ENCODE measurements at places on chromosomes 6 and 20. TPM values are rescaled to one million over a fixed set of nuclear protein-coding genes. Genes with fewer than 3 reads are reported as not detected.

The DLL1 gene
- total RNA-seq: 1.8 TPM

DNA sequence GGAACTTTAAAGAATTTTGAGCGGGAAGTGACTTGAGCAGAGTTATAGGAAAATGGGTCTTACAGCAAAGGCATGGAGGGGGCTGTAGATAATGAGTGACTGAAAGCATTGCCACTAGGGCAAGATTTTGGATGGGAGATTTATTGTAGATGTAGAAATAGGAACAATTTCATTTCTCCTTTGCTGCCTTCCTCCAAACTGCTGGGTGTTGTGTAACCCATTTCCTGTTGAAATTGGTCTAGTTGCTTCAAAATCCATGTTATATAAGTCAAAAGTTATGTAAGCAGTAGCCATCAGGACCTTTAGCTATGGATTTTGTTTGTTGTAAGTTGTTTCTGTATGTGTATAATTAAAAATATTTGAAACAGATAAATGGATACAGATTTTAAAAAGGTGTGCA is 11.1 kb downstream of the YWHAB start:
- H3K4me3 ChIP-seq: no peak overlapping the region
- H3K36me3 ChIP-seq: peaks cover 1% of the 10 kb centered on the region
- H3K27ac ChIP-seq: peak overlapping the region; percentile 29
- H3K4me1 ChIP-seq: peaks cover 6% of the 10 kb centered on the region

DNA sequence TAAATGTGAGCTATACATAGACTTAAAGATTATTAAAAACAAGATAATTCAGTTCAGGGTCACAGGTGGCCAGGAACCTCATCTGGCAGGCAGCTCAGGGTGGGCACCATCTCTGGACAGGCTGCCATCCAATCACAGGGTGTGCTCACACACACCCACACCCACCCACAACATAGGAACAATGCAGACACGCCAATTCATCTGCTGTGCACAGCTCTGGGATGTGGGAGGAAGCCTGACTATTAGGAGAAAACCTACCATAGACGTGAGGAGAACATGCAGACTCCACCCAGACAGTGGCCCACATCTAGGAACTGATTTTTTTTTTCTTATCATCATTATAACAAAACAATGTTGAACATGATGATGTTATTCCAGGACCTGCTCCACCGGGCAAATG is 286.7 kb downstream of the PRL start:
- no peaks in the 10 kb centered on the region for H3K27me3 ChIP-seq
- H3K27ac ChIP-seq: no peak overlapping the region

DNA sequence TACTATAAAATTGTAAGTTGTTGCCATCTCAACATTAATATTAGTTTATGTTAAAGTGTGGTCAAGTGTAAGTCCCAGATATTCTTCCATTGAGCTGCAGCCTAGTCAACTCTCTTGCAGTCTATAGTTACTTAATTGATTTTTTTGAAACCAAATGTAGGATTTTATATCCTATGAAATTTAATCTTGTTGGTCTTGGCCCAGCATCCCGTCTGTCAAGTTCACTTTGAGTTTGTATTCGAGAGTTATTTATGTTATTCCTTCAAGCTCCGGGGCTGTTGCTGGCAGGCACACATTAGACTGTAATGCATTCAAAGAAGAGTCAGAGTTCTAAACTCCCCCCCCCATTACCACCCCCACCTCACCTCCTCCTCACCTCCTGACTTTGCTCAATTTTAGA is 71.0 kb upstream of the SPACA1 start:
- no peak overlapping the region for H3K27ac ChIP-seq
- no peaks in the 10 kb centered on the region for H3K27me3 ChIP-seq
- H3K36me3 ChIP-seq: no peaks in the 10 kb centered on the region

DNA sequence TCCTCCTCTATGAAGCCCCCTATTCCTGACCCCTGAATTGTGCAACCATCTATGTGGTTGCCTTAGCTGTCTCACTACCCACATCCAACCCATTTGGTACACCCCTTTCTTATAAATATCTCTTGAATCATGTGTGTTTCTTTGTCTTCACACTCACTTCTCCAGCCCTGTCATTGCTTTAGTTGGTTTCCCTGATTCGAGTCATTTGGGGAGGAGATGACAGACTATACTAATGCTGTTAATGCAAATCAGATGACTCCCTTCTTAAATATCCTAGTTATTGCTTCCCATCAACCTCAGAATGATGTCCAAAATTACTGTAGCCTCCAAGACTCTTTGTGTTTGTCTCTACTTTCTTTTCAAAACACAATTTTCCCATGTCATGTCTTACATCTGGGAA is 23.0 kb downstream of the SLC35D3 start:
- H3K4me3 ChIP-seq: no peak overlapping the region
- no peaks in the 10 kb centered on the region for H3K27me3 ChIP-seq
- DNase-seq: no peak
- no peaks in the 10 kb centered on the region for H3K4me1 ChIP-seq
- no peak overlapping the region for H3K27ac ChIP-seq

DNA sequence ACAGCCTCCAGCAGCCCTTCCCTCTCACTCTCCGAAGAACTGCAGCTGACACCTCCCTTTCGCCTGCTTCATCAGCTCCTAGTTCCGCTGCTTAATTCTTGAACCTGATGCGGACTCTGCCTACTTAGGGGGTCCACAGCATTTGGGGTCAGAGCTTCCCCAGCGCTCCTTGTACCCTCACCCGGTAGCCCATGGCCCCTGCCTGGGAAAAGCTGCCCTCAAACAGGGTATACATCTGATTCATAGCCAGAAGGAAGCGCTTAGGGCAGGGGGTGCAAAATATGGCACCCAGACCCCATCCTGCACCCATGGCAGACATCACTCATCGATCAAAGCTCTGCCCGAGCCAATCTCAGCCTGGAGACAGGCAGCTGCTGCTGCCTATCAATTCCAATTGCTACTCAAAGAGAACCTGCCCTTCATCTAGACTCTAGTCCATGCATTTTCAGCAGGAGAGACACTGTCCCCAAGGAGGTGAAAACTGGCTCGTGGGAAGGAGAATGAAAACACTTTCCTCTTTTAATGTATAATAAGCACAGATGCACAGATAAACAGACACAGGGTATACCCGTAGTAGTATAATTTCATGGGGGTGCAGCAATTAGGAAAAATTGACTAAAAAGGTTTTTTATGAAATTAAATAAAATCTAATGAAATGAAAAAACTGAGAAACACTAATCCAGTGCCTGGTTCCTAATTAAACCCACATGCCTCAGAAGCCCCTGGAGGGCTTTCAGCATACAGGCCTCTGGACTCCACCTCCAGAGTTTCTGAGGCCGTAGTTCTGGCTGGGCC is 194.8 kb downstream of the PREX1 start:
- H3K36me3 ChIP-seq: no peaks in the 10 kb centered on the region
- no peak for DNase-seq
- H3K27ac ChIP-seq: no peak overlapping the region
- H3K4me3 ChIP-seq: no peak overlapping the region
- no peaks in the 10 kb centered on the region for H3K4me1 ChIP-seq

DNA sequence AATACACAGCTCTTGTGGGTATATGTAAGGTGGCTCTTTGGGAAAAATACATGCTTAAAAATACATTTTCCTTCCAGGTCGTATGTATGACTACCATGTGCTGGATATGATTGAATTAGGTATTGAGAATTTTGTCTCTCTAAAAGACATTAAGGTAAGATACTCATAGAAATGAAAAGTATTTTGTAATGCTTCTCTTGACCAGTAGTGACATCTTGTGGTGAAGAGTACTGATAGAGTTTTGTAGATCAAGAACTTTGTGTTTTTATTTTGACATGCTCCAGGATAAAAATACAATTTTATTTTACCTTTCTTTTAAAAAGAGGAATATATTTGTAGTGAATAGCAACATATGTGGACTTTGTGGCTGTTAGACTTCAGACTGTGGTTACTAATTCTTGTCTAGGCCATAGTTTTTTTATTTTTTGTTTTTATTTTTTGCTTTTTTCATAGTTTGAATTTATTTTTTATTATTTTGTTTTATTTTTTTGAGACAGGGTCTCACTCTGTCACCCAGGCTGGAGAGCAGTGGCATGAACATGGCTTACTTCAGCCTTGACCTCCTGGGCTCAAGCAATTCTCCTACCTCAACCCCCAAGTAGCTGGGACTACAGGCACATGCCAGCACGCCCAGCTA is 17.9 kb downstream of the RPF2 start:
- H3K27me3 ChIP-seq: no peaks in the 10 kb centered on the region
- H3K4me3 ChIP-seq: no peak overlapping the region
- no peak overlapping the region for H3K27ac ChIP-seq
- H3K4me1 ChIP-seq: peaks cover 3% of the 10 kb centered on the region

DNA sequence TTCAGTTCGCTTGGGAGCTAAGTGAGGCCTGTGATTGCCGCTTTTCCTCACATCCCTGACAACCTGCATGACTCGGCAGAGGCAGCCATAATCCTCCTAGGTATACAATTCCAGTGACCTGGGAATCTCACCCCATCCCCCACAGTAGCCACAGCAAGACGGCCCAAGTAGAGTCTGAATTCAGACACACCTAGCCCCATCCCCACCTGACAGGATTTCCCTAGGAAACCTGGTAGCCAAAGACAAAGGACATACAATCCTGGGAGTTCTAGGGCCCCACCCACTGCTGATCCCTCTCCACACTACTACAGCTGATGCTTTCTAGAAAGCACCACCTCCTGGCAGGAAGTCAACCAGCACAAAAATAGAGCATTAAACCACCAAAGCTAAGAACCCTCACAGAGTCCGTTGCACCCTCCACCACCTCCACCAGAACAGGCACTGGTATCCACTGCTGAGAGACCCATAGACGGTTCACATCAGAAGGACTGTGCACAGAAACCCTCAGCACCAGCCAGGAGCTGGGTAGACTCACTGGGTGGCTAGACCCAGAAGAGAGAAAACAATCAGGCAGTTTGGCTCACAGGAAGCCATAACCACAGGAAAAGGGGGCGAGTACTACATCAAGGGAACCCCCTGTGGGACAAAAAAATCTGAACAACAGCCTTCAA is 17.9 kb upstream of the RUNX2 start:
- no peak overlapping the region for H3K4me3 ChIP-seq
- no peaks in the 10 kb centered on the region for H3K27me3 ChIP-seq
- H3K4me1 ChIP-seq: no peaks in the 10 kb centered on the region
- no peaks in the 10 kb centered on the region for H3K36me3 ChIP-seq
- no peak for DNase-seq

DNA sequence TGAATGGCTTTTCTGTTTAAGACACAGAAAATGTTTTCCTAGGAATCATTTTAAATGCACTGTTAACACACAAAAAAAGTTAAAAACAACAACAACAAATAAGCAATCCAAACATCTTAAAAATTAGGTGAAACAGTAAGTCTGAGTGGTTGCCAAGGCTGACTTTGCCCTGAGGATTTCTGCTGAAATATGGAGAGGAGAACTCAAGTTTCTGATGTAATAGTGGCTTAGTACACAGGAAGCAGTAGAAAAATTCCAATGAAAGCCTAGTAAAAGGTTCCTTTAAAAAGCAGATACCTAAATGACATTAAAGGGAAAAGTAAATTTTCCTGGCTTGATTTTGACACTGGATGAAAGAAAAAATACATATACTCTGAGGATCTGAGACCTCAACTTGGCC is 184.2 kb downstream of the EPM2A start:
- H3K36me3 ChIP-seq: no peaks in the 10 kb centered on the region
- no peak overlapping the region for H3K27ac ChIP-seq
- H3K4me3 ChIP-seq: no peak overlapping the region

The CCDC167 gene
- total RNA-seq: 14.1 TPM

GRCh38 chr6:89917216-89917615 is 22.9 kb downstream of the GJA10 start:
- no peak for DNase-seq
- no peaks in the 10 kb centered on the region for H3K36me3 ChIP-seq
- no peak overlapping the region for H3K27ac ChIP-seq

The PRPH2 gene
- 0.33 TPM for total RNA-seq

The ULBP2 gene
- total RNA-seq: 0.25 TPM

GRCh38 chr6:153058291-153058690 is 55.8 kb upstream of the MTRF1L start:
- H3K4me3 ChIP-seq: no peak overlapping the region
- no peak overlapping the region for H3K27ac ChIP-seq
- H3K27me3 ChIP-seq: no peaks in the 10 kb centered on the region
- no peaks in the 10 kb centered on the region for H3K36me3 ChIP-seq

- H3K4me3 ChIP-seq: no peak overlapping the region
- H3K27ac ChIP-seq: no peak overlapping the region
- H3K36me3 ChIP-seq: no peaks in the 10 kb centered on the region
- H3K27me3 ChIP-seq: no peaks in the 10 kb centered on the region
- no peaks in the 10 kb centered on the region for H3K4me1 ChIP-seq
These were observed 202.2 kb downstream of the PTPRT start for GRCh38 chr20:42987376-42988114.

DNA sequence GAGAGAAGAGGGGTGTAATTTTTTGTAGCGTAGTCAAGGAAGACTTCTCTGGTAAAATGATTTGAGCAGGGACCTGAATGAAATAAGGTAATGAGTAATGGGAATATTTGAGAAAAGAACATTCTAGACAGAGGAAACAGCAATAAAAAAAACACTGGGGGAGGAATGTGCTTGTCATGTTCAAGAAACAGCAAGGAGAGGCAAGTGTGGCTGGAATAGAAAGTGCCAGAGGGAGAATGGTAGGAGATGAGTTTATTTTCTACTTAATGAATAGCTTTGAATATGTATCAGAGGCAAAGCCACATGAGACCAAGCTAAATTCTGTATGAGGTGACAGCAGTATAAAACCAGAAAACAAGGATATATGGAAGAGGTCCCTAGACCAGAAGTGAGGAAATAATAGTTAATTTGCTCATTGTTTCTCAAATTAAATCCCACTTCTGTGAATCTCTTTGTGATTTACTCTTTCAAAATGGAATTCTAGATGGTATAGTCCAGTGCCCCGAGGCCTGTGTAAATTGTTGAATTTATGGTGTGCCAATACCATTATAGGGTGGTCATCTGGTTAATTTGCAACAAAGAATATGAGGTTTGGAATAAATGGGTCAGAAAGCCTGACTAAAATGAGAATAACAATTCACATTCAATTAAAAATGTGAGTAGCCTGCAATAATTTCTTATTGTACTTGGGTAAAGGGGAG is 170.2 kb downstream of the CDKAL1 start:
- no peak overlapping the region for H3K27ac ChIP-seq
- no peaks in the 10 kb centered on the region for H3K27me3 ChIP-seq
- H3K4me3 ChIP-seq: no peak overlapping the region
- DNase-seq: no peak

The EPHA7 gene
- under 0.01 TPM for total RNA-seq

The CPXM1 gene
- 5.5 TPM for total RNA-seq

DNA sequence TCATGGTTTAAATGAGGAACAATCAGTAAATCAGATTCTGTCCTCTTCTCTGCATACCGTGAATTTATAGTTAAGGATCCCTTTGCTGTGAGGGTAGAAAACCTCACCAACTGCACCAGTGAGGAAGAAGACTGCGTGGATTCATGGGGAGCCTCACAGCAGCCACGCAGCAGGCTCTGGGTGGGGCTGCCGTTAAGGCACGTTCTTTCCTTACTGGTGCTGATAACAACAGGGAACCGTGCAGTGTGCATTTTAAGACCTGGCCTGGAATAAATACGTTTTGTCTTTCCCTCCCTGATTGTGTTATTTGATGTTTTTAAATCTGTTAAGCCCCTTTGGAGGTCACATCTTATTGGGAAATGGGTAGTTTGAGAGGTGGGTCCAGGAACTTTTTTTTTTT is 17.6 kb upstream of the MYLK2 start:
- H3K36me3 ChIP-seq: peaks cover 3% of the 10 kb centered on the region
- no peaks in the 10 kb centered on the region for H3K4me1 ChIP-seq
- no peak for DNase-seq
- no peaks in the 10 kb centered on the region for H3K27me3 ChIP-seq
- no peak overlapping the region for H3K27ac ChIP-seq
- H3K4me3 ChIP-seq: no peak overlapping the region

The BAK1 gene
- 4.4 TPM for total RNA-seq

All from liver (tissue), 10 donors.